Smooth muscle cell of trachea (primary cell): ENCODE measurements at places on chromosomes 5 and 9. TPM values are rescaled to one million over a fixed set of nuclear protein-coding genes. Genes with fewer than 3 reads are reported as not detected.

Gene SPINK5
- total RNA-seq: not detected in 2 replicates

Gene PRDM9
- not detected in 2 replicates for total RNA-seq

Gene RASGRF2
- 7.7 and 9.1 TPM in 2 replicates for total RNA-seq

Gene OLFM1
- total RNA-seq: 4.1 and 4.9 TPM in 2 replicates

Gene TAS2R1
- total RNA-seq: not detected in 2 replicates

Gene IL4
- not detected in 2 replicates for total RNA-seq

Gene LHFPL2
- total RNA-seq: 63.6 and 84.7 TPM in 2 replicates

Gene PIP5K1B
- total RNA-seq: not detected in 2 replicates

Gene GLIPR2
- total RNA-seq: 57.0 and 62.5 TPM in 2 replicates

Gene SEMA5A
- 11.7 and 12.5 TPM in 2 replicates for total RNA-seq

Gene ADAMTSL1
- 93.5 and 148 TPM in 2 replicates for total RNA-seq

Gene CNTFR
- 0.44 TPM in 1 of 2 replicates, not detected in the other for total RNA-seq

Gene NIPSNAP3A
- 25.1 and 37.8 TPM in 2 replicates for total RNA-seq

Gene TAF11L10
- total RNA-seq: not detected in 2 replicates

Gene SLC36A3
- not detected in 2 replicates for total RNA-seq

Gene TMEM215
- not detected in 2 replicates for total RNA-seq

Gene MBLAC2
- total RNA-seq: 4.0 and 4.2 TPM in 2 replicates

Gene CCNI2
- not detected in 2 replicates for total RNA-seq

Gene ITGA2
- 22.8 and 24.5 TPM in 2 replicates for total RNA-seq

Gene ORM2
- not detected in 2 replicates for total RNA-seq

Gene SHOC1
- under 0.01 and 0.17 TPM in 2 replicates for total RNA-seq

Gene DND1
- 0.17 and 0.29 TPM in 2 replicates for total RNA-seq

Gene ATG10
- total RNA-seq: 8.1 and 16.9 TPM in 2 replicates

Gene DAB2IP
- 6.7 and 22.2 TPM in 2 replicates for total RNA-seq

Gene CCNB1
- 19.0 and 292 TPM in 2 replicates for total RNA-seq

Gene OR13C4
- total RNA-seq: not detected in 2 replicates

Gene PDLIM7
- 79.7 and 108 TPM in 2 replicates for total RNA-seq

Gene IL5
- not detected in 2 replicates for total RNA-seq

Gene CDX1
- total RNA-seq: 0.15 and 0.17 TPM in 2 replicates

Gene MYORG
- 1.2 and 1.9 TPM in 2 replicates for total RNA-seq

Gene CDC20B
- under 0.01 TPM in 1 of 2 replicates, not detected in the other for total RNA-seq

Gene SPATA31E1
- not detected in 2 replicates for total RNA-seq

Gene ZNF883
- 3.9 and 7.9 TPM in 2 replicates for total RNA-seq

Gene FOXD4
- 0.17 TPM in 1 of 2 replicates, not detected in the other for total RNA-seq

Gene IFNA13
- not detected in 2 replicates for total RNA-seq

Gene KCNV2
- not detected in 2 replicates for total RNA-seq

Gene DRD1
- under 0.01 TPM in 1 of 2 replicates, not detected in the other for total RNA-seq

Gene LHX6
- total RNA-seq: not detected in 2 replicates

Gene PCDHB2
- 0.58 and 3.0 TPM in 2 replicates for total RNA-seq

Gene GOLPH3
- 103 and 142 TPM in 2 replicates for total RNA-seq

Gene FAM221B
- not detected in 2 replicates for total RNA-seq

Gene OMD
- 0.33 and 0.73 TPM in 2 replicates for total RNA-seq

Gene TMEM252
- not detected in 2 replicates for total RNA-seq

Gene SLC6A19
- total RNA-seq: not detected in 2 replicates

Gene IL31RA
- total RNA-seq: 0.66 and 3.3 TPM in 2 replicates

Gene CENPP
- 1.7 and 15.1 TPM in 2 replicates for total RNA-seq

Gene DCAF12
- total RNA-seq: 9.4 and 11.5 TPM in 2 replicates
